ENCODE measurements at places on chromosomes 2 and 18.

GRCh38 chr18:62066102-62066818, 120.6 kb downstream of the PIGN start:
- DNase-seq: no peak

- no peak for DNase-seq
These were observed 98.6 kb downstream of the CPO start for GRCh38 chr2:207037896-207038295.

DNA sequence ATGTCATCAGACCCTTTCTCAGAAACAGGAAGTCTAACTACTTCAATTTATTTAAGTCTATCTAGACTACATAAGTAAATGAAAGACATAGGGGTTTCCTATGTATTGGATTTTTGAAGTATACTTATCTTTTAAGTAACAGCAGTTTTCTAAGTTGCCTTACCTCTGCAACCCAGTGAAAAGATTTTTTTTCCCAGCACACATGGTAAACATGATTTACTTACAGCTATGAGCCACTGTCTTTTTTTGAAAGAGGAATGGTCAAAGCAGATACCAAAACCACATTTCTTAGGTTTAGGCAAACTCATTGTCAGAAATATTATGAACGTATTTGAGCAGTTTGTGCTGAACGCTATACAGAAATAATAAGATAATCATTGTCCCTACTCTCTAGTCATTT, 78.7 kb upstream of the OTX1 start:
- no peak for DNase-seq

- no peak for DNase-seq
These were observed 30.0 kb downstream of the CFAP221 start for GRCh38 chr2:119574108-119574815.

DNA sequence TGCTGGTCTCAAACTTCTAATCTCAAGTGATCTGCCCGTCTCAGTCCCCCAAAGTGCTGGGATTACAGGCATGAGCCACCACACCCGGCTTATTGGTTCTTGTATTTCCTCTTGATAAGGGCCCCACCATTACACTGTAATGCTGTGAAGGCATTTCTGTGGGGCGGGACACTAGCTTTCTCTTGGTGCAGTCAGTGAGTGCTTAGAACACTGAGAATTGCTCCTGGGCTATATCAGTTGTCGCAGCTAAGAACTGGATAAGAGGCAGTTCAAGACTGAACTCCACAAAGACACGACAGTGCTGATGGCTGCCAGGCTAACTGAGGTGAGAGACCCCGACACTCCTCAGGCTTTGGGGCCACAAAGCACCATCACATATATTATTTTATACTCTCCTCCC, 2.1 kb downstream of the KHK start:
- DNase-seq: no peak

DNA sequence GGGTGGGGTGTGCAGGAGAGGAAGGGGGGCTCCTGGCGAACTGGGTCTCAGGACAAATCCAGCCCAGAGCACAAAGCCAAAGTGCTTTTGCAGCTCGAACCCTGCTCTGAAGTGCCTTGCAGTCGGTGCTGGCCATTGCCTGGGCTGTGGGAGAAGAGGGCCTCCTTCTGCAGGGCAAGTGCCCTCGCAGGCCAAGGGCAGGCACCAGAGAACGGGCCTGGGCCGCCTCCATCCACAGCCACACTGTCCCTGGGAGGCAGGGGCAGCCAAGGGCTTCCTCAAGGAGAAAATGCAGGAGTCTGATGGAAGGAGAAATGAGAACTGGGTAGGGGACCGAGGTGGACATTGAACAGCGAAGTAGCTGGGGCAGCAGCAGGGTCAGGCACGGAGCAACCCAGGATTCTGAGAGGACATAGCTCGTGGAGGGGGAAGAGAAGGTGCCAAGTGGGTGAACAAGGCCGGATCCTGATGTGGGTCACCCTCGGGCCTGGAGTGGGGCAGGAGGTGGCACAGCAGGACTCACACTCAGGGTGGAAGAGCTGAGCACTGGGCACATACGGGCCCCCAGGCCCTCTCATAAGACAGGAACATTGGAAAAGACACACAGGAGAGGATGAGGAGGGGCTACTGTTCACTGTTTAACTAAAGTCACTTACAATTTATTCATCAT, 312.8 kb upstream of the SALL3 start:
- DNase-seq: no peak

DNA sequence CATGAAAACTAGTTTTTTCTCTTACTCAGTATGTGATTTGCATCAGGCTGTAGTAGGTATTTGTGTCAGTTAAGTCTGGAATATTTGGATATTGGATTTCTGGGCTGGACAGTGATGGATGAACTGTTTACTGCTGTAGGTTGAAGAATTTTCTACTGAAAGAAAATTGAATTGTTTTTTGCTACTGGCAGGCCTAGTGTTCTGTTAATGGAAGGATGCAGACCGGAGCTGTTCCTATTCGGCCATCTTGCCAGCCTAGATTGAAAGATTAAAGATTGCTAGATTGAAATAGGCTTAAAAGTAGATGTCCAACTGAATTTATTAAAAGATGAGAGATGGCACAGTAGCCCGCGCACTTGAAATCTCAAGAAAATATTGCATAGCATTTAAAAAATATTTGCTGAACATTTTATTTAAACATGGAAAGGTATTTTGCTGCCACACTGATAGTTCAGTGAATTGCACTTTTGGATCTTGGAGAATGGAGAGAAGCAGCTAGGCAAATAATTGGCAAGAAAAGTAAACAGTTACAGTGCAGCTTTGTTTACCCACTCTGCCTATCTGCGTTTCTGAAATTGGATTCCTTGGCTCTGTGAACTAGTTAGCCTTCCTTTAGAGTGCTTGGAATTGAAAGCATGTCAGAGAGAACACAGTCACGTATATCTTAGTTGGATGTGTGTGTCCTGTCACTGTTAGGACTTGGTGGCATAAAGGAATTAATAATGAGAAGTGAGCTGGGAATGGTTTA, 54.1 kb downstream of the EPB41L5 start:
- DNase-seq: no peak

GRCh38 chr2:223538920-223539440, 63.2 kb downstream of the SCG2 start:
- DNase-seq: no peak

DNA sequence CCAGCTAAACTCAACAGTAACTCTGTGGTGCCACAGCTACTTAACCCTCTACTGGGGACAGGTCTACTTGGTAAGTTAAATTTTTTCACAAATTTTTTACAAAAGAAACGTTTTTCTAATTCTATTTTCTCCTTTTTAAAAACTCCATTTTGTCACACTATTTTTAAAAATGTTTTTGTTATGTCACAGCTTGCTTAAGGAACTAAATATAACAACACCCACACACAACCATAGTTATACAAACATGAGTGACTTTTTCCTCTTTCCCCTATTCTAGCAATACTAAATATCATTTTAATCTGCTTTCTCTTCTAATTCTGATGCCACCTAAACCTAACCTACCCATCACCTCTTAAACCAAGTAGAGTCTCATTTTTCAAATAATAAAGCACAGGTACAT, 160.5 kb upstream of the EPC2 start:
- no peak for DNase-seq

GRCh38 chr18:58064406-58064998, 20.5 kb downstream of the NEDD4L start:
- DNase-seq: no peak

DNA sequence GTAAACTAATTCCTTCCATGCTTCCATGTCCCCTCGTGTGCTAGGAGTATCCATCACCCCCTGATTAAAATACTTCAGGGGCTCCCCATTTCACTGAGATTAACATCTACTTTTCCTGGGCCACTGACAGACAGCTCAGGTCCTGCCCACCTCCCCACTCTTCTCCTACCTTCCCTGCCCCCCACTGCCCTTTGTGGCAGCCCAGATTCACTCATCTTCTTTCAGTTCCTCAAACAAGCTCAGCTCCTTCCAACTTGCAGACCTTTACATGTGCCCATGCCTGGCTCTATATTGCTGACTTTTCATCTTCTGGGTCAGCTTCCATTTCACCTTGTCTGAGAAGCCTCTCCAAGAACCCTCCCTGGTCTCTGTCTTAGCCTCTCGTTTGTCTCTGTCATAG, 12.0 kb downstream of the RUFY4 start:
- no peak for DNase-seq

DNA sequence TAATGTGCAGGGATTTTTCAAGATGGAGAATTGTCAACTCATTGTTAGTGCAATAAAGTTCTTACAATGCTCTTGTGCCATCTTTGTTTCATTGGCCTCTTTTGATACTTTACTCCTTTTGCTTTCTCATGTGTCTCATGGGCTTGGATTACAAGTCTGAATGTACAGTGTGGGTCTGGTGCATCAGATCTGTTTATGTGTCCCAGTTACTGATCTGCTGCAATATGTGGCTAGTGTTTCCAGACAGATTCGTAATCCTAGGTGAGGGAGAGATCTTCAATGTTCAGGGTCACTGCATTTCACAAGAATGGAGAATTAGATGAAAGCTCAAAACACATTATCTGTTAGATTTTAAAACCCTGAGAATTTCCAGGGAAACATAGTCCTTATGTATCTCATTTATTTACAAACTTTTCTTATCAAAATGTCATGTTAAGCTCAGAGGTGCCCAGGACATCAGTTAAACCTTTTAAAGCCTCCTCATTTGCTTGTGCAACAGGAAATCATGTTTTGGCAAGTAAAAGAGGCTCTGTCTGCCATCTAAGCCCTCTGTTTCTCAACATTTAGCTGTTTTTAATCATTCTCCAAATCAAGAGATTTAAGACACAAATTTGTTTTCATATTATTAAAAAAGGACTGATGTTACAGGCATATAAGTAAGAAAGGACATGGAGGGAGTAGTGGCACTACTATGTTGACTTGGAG, 108.1 kb downstream of the NUP35 start:
- DNase-seq: no peak

- no peak for DNase-seq
These were observed 197.3 kb downstream of the ANKRD30B start for GRCh38 chr18:14945286-14945685.

DNA sequence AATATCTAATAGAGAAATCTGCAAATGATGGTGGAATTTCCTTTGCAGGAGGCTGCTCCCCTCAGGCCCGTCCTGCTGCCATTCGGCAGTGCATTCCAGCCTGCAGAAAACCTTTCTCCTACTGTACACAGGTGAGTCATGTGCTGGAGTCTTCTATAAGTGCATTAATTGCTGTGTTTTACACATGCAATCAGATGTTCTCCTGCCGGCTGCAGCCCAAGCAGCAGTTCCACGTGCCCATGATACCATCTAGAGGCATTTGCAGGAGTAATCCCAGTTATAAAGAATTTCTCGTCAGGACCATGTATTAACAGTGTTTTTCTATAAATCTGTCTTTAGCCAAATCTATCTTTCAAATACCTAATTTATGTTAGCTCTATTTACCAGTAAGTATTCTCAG, 304.7 kb upstream of the HNMT start:
- peak; percentile 8 for DNase-seq

- no peak for DNase-seq
These were observed 325.0 kb downstream of the ARL6IP6 start for GRCh38 chr2:153043385-153043784.

GRCh38 chr2:29166242-29167039, 51.2 kb downstream of the CLIP4 start:
- DNase-seq: no peak

- DNase-seq: no peak
These were observed 53.2 kb upstream of the CUL3 start for GRCh38 chr2:224638301-224638823.

DNA sequence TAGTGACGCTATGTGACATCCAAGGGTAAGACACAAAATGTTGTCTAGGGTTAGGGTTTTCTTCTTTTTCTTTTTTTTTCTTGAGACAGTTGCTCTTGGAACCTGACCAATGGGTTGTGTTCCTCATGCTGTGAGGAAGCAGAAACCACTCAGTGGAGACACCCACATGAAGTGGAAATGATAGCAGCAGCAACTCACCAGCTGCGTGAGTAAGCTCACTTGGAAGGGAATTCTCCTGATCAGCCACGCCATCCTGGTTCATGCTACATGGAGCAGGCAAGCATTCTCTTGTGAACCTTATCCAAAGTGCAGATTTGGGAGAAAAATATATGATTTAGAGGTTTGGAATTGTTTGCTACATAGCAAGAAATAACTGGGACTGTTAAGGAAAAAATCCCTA, 863.7 kb downstream of the EPHA4 start:
- peak; percentile 54 for DNase-seq

DNA sequence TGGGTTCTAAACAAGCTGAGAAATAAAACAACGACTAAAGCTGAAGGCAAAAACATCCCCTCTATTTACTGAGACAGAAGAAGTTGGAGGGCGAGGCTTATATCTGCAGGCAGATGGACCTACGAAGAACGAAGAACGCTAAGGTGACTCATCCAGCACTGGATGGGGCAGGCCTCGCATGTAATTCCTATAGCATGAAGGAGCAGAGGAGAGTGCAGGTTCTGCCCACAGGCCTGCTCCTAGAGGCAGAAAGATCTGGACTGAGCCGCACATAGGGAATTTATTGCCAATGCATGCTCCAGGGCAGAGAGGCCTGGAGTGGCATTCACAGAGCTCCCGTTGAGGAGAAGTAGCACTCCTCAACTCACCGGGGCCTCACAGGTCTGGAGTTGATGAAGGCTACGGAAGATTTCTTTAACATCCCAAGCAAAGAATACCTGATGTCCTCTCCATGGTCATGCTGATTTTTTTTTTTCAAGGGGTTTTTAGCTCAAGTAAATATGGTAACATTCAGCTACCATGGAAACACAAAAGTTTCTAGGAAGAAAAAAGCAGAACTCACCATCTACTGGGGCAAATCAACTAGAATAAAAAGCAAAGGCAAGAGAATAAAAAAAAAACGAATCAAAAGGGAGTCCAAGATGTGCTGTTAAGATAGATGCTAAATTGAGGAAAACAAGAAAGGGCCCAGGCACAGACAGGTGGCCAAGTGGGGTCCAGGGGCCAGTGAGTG, 10.4 kb upstream of the METTL21A start:
- peak; percentile 12 for DNase-seq

GRCh38 chr18:31791817-31792579, 31.3 kb upstream of the SLC25A52 start:
- DNase-seq: no peak

DNA sequence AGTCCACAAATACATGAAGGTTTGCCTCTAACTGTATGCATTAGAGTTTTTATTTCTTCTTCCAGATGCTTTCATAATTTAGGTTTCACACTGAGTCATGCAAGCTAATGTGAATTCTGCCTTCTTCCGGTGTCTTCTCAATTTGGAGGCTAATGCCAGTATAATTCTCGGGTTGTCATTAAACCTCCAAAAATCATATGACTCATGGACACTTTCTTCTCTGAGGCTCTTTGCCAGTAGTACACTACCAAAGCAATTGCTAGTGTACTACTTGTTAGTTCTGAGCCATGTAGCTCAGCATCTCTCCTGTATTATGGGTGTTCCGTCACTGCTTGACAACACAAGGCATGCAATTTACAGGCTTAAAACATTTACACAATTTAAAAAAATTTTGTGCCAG, 137.1 kb downstream of the VWC2L start:
- DNase-seq: no peak

- DNase-seq: no peak
These were observed 131.2 kb downstream of the KCTD1 start for GRCh38 chr18:26417190-26417589.

GRCh38 chr2:101729521-101730190, 32.1 kb downstream of the MAP4K4 start:
- no peak for DNase-seq

All from HFFc6 (cell line).